ENCODE measurements at places on chromosomes 6 and 20.

DNA sequence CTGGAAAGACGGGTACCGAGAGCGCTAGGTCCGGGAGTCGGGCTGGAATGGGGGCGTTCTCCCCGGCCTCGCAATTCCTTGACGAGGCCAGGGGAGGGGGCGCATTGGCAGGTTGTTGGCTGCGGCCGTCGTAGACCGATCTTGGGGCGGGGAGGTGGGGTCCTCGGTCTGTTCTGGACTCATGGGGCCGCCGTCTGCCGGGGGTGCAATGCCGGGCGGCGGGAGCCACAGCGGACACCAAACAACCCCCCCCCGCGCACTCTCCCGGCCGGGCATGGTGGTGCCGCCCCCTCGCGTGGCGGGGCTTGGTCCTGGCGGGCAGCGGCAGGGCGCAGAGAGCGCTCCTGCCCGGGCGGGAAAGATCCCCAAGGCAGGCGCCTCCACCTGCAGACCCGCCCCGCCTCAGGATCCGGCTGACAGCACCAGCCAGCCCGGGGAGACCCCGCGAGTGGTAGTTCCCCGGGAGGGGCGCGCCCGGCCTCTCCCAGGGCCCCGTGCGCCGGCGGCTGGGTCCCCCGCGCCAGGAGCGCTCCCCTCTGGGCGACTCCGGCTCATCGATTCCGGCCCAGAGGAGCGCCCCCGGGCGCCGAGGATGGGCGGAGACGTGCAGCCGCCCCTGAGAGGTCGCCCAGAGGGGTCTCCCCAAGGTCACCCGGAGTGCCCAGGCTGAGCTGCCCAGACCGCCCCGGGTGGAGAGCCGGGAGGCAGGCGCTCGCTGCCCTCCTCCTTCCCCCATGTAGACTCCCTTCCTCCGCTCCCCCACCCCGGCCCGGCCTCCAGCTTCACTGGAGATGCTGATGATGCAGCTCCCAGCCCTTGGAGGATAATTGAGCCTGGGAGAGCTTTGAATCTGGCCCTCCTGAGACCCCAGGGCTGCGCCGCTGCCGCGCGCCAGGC lies 709 bp downstream of the PPP1R16B start:
- peak; percentile 44 for DNase-seq

GRCh38 chr6:32164295-32164694 lies at the start of gene EGFL8:
Gene EGFL8 (plus strand): TSS chr6:32164595. CDS start chr6:32166166, 1,571 bp downstream.
- no peak for DNase-seq

DNA sequence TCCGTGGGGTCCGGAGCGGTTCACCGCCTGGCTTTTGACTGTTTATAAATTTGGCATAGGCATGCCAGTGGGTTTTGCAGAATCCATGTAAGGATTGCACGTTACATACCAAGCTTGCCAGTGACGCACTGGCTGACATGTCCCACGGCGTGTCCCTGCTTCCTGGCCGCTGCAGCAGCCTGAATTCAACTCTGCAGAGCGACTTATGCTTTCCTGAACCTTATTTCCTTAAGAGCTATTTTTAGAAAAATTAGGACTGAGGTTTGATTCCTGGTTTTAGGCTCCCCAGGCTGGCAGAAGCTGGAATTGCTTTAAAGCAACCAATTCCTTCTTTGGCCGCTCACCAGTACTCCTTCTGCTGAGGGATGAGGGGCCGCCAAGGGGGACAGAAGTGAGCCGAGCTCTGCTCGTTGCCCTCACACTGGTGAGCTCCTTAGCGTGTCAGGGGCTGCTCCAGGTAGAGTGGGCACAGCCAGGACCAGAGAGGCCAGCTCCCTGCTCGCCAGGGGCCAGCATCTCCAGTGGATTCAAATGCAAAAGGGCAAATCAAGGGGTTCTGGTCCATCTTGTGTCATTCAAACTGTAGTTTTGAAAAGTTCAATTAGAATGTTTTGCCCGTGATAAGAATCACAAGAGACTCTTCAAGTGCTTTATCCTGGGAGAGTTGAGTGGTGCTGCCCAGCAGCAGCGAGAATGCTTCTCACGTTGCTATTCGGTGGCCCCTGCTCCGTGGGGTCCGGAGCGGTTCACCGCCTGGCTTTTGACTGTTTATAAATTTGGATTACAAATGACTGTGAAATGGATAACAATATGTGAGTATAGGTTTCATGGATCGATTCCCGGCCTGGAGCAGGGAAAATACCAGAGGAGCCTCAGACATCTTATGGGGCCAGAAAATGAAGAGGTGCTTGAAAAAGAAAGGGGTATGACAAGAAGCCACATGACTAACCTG lies 17.5 kb upstream of the IRF4 start:
- DNase-seq: no peak

- no peak for DNase-seq
Observed at GRCh38 chr6:83509441-83509840, 2.9 kb upstream of the PRSS35 start.

DNA sequence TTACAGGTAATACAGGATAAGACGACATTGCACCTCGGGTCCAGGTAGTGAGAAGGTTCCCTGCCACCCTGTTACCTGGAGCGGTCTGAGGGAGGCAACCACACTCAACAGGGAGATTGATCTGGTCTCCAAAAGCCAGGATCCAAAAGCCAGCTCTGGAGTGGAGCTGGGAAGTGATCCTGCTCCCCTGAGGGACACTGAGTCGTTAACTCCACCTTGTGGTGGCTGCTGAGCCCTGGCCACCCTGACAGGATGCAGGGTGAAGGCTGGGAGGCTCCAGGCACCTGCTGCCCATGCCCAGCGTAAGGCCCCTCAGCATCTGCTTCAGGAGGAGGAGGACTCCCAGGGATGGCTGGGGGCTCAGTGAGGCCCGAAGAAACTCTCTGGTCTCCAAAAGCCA lies 38.7 kb upstream of the SLC22A2 start:
- DNase-seq: peak; percentile 63
